ENCODE measurements at places on chromosomes 2 and 18.

GRCh38 chr2:130827502-130828251 is 9.0 kb upstream of the ARHGEF4 start:
- no peak for DNase-seq

DNA sequence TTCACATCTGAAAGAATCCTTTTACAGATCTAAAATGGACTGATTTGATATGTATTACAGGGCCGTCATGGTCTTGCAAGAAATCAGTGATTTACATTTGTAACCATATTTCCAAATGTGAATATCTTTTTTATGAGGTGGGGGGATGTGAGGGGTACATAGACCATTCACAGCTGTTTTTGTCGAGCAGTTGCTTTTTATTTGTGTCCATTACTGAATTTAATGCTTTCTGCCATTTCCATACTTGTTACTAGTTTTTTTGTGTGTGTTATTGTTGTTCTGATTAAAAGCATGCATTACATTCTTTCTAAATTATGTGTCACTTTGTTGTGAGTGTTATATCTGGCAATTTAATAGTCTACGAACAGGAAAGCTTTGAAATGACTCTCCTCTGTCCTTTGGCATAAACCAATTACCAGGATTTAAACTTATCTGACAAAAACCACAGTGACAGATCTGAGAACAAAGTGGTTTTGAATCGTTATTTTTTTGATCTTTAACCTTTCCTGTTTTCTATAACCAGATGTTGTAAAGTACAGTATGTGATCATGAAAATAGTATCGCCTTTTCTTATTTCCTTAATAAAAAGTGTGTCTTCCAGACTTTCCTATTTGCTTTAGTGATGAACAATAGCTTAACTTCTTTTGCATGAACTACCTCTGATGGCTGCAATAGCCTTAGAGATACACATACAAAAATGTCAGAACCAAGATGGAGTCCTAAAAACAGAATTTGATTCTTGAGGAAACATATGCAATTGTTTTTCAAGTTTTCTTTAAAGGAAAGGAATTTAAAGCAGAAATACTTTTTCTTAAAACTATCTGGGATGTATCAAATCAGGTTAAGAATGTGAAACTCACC is 354.2 kb upstream of the ACVR2A start:
- DNase-seq: no peak

DNA sequence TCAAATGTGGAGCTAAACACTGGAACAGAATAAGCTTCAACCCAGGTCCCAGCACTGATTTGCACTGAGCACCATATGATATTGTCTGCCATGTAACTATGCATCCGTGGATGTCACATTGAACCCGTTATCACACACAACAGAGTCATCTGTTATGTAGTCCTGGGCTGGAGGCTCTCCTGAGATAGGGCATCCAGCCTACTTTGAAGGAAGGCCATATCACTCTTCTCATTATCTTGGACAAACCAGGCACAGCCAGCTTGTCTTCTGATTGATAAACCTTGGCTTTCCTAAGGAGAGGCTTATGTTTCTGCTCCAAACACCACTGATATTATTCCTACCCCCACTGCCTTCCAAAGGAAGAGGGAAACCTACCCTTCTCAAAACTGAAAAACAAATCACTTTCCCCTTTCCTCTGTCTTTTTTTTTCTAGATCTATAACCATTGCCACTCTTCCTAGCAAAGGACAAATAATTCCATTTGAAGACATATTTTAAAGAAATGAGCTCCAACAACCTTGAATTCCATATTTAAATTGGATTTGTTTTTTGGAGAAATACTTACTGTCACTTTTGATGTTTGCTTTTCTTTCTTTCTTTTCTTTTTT is 16.4 kb downstream of the RSAD2 start:
- no peak for DNase-seq

DNA sequence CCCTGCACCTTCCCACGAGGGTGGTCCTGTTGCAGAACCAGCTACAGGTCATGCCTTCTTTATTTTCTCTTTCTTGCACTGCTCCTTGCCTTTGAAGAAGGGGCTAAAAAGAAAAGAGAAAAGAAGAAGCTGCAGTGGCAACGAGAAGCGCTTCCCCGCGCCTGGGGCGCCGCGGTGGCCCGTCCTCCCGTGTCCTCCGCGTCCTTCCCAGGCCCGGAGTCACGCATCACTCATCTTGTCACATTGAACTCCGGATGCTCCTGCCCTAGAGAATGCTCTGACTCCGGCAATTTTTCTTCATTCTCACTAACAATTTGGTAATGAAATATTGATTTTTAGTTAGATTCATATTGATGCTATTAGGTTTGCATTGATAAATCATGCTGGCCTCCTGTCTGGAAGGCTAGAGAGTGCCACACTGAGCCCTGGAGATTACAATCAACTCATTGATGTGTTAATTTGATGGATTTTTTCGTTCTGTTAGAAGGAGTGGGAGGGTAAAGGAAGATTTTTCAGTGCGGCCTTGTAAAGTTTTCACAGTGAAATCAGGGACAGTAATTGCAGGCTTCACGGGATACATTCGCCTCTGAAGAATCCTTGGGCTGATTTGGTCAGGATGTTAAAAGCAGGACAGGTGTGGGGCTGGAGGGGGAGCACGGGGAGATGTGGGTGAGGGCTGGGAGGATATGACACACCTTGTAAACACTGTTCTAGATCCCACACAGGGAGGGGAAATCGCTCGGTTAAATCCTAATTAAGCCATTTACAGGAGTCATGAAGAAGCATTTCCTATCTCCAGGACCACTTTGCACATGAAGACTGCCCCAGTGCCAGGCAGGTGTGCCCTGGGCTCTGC is 349.3 kb downstream of the ZNF516 start:
- DNase-seq: no peak

- no peak for DNase-seq
These were observed 3.2 kb downstream of the NOTO start for GRCh38 chr2:73205611-73206010.

GRCh38 chr2:163604941-163605555 is 130.8 kb downstream of the FIGN start:
- DNase-seq: no peak

DNA sequence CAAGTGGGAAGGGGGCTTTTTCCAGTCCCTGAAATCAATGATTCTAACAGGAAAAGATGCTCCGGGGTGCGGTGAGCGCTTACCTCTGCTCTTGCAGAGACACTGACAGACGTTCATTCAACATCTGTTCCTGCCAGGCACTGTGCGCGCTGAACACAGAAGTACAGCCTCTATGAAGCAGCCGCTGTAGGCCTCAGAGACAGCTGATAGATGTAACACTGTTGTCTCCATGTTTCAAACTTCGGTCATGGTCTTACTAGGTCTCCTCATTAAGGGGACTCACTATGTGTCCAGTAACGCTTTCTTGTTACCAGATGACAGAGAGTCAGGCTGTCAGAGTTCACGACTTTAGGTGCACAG is 649 bp upstream of the CLIP4 start:
- DNase-seq: no peak

- no peak for DNase-seq
These were observed 23.0 kb downstream of the CDC42EP3 start for GRCh38 chr2:37648331-37649011.

DNA sequence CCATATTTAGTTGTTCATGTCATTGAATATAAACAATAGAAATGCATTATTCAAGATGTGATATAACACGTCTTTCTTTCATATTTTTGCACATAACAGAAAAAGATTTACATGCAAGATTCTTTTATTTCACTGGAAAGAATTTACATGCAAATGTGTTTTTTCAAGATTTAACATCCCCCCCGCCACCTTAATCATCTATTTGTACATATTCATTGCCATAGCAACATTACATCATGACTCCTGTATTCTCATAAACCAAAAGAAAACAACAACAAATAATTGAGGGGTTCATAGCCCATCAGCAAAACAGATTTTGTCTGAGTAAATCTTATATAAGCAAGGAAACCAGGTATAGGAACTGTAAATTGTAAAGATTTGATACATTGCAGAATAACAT is 3.2 kb upstream of the ACVR1C start:
- no peak for DNase-seq

- no peak for DNase-seq
These were observed 46.7 kb upstream of the FHOD3 start for GRCh38 chr18:36250827-36251226.

- DNase-seq: no peak
These were observed 50.4 kb downstream of the SPATS2L start for GRCh38 chr2:200356857-200357384.

DNA sequence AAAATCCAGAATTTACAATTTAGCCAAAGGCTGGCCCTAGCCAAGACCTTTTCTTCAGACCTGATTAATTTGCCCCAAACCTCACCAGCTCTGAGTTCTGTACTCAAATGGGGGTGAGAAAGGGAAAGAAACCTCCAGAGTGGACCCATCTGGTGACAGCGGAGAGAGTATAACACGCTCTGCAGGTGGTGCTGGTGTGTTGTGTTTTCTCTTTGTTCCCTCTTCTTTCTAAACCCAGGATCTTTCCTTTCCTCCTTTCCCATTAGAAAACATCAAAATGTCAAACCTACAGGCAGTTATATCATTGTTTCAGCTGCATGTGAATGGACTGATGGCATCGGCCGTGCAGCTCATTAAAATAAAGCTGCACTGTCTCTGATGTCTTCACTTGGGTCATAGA is 253.2 kb upstream of the SP5 start:
- no peak for DNase-seq

GRCh38 chr2:66323406-66323805 is 111.5 kb upstream of the MEIS1 start:
- DNase-seq: no peak

- DNase-seq: no peak
These were observed 2.7 kb downstream of the ZAP70 start for GRCh38 chr2:97715951-97716694.

DNA sequence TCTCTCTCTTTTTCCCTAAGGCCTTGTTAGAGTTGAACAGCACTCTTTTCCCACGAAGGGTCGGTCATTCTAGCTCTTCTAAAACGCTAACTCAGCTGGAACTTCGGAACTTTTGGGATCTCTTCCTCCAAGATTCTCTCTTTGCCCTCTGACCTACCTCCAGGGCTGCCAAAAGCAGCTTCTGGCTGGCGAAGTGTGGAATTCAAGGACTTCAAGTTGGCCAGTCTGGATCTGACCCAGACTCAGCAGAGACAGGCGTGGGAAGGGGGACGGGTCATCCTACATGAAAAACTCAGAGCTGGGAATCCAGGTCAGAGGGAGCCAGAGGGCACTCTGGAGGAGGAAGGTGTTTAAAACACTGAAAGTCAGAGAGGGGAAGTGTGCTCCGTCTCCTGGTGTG is 305.5 kb upstream of the HDAC4 start:
- no peak for DNase-seq

DNA sequence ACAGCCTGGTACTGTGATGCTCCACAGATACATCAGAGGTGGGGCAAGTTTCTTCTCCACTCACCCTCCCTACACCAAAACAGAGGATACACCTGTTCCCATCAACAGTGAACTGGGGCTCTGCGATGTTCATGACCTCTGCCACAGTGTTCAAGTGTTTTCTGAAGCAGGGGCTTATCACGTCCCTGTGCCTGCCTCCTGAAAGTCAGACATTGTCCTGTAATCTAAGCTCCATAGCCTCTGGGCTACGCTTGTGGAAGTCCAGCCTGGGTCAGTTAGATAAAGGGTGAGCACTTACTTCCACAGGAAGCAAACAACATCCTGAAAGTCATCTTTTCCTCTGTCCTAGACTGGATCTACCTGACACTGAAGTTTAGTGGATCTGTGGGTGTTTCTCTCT is 20.2 kb upstream of the MRO start:
- no peak for DNase-seq

GRCh38 chr2:117190856-117191559 is 623.5 kb upstream of the DDX18 start:
- DNase-seq: no peak

- no peak for DNase-seq
These were observed 883 bp downstream of the SMCHD1 start for GRCh38 chr18:2656237-2656980.

DNA sequence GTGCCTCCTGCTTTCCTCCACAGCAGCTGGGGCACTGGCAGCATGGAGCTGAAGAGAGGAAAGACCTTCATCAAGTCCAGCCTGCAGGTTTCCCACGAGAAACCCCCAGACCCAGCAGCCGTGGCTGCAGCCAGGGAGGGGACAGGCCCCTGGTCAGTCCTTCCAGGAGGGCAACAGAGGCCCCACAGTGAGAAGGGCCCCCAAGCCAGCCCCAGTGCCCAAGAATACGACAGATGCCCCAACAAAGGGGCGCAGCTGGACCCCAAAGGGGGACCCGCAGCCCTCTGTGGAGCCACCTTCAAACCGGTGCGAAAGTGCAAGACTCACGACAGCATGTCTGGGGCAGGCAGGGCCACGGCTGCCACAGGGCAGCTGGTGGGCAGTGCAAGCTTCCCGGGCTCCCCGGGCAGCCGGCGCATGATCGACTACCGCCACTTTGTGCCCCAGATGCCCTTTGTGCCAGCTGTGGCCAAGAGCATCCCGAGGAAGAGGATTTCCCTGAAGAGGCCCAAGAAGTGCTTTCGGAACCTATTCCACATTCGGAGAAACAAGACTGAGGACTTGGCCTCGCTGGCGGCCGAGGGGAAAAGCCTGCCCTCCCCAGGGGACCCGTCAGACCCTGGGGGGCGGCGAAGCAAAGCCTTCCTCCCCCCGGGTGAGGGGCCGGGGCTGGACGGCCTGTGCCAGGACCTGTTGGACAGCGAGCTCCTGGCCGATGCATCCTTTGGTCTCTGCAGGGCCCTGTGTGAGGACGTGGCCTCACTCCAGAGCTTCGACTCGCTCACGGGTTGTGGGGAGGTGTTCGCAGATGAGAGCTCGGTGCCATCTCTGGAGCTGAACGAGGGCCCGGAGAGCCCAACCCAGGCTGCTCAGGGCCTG is 6.9 kb downstream of the AMER3 start:
- no peak for DNase-seq

GRCh38 chr18:59606193-59607077 is 90.8 kb downstream of the CCBE1 start:
- no peak for DNase-seq

DNA sequence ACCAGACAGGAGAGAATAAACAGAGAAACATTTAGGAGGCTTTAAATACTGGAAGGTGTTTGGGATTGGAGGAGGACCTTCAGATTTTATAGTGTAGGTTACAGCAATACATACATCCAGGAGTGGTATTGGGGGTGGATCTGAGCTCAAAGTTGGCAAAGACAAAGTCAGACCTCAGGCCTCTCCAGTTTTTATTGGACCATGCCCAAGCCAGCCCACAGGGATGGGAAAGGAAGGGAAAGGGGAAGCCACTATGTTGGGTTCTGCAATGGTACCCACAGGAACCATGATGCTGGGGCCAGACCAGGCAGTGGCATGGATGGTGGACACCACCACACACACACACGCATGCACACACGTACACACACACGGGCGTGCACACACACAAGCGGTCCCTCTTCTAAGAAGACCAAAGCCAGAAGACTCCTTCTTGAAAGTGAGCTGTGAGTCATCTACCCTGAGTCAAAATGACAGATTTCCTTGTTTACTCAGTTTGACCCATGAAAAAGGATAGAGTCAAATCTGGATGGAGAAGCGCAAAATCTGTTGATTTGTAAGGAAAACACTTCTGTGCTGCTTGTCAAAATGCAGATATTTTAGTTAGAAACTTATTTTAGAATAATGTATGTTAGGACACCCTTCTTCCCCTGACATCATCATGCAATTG is 87.9 kb downstream of the TRABD2A start:
- DNase-seq: no peak

Measured in stimulated activated CD4-positive, alpha-beta T cell treated with anti-CD3 and anti-CD28 coated beads, Interleukin-12 subunit alpha, Interleukin-12 subunit beta, amount 100 ng/mL, for 48 hours (primary cell).